Esophagus (tissue), 2 donors: ENCODE measurements at places on chromosomes 12 and 14. TPM values are rescaled to one million over a fixed set of nuclear protein-coding genes. Genes with fewer than 3 reads are reported as not detected.

Gene AQP5
- 48.8 TPM for polyA plus RNA-seq

Gene RTN1
- polyA plus RNA-seq: 0.58 TPM

Gene LRRC43
- not detected for polyA plus RNA-seq

Gene CAPZA3
- 0.22 TPM for polyA plus RNA-seq
